ENCODE measurements at places on chromosomes 11 and 22.

- peak; percentile 37 for DNase-seq
Measured at GRCh38 chr11:79762279-79762921, 321.6 kb upstream of the TENM4 start.

- no peak for DNase-seq
Measured at GRCh38 chr11:79626135-79627075, 185.6 kb upstream of the TENM4 start.

GRCh38 chr11:16572945-16573344, 165.5 kb upstream of the C11orf58 start:
- DNase-seq = peak; percentile 25

- DNase-seq = no peak
Measured at GRCh38 chr11:127875131-127875530, 712.2 kb downstream of the ETS1 start.

- DNase-seq = no peak
Measured at GRCh38 chr11:71962428-71963038, 33.7 kb downstream of the RNF121 start.

DNA sequence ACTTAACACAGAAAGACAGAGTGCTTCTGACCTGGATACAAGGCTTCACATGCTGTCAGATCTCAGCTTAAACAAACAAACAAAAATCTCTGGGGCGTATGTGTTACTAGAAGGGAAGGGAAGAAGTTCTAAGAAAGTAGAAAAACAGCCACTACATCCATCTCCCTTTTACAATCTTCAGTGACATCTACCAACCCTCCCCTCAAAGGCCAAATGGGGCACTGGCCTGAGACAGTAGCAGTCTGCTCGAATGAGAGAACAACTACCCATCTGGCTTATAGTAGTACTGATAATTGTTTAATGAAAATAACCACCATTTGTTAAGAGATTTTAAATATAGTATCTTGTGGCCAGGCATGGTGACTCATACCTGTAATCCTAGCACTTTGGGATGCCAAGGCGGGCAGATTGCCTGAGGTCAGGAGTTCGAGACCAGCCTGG, 29.4 kb downstream of the CCDC83 start:
- no peak for DNase-seq

Data from tongue (tissue), 3 donors.